ENCODE measurements at places on chromosomes 7 and 10.
A peak's percentile ranks its signal among the peaks of the same experiment; 100 is the strongest.

- no peak for DNase-seq
Measured at GRCh38 chr7:81190997-81191768, 272.3 kb upstream of the SEMA3C start.

GRCh38 chr7:156493942-156494341 lies 146.6 kb upstream of the RNF32 start:
- no peak for DNase-seq

DNA sequence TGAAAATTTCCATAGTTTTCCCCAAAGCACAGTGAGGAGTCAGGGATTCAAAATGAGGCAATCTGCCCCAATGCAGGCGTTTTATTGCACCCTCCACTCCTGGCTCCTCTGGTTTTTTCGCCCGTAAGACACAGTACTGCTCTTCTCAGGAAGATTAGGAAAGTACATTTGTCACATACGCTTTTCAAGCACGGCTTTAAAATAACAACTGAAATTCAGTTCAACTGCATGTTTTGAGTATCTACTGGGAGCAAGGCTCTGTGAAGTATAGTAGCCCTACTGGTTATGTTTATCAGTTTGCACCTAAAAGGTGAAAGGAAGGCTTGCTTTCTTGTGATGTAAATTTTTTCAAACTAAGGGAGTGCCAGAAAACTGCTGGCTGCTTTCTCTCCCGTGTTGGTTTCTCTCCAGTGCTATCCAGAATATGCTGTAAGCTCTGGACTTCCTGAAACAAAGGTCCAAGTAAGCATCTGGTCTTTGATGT lies 1.9 kb upstream of the SGMS1 start:
- peak; percentile 45 for DNase-seq

- DNase-seq: no peak
Measured at GRCh38 chr10:61994405-61995219, 93.1 kb downstream of the ARID5B start.

DNA sequence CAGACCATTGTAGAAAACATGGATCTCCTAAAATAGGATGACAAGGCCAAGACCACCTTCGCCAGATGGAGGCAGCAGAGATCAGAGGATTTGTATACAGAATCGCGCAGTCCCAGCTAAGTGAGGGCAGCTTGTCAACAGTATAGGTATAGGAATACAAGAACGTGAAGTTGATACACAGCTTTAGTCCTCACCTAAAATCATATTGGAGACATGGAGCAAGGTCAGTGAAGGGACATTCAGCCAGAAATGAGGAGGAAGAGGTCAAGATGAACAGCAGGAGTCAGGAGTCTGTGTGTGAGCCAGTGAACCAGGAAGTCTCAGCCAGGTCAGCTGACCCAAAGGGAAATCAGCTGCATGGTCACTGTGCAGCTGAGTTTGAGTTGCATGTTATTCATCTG lies 263.4 kb upstream of the PRKCQ start:
- DNase-seq: peak; percentile 28

- DNase-seq: no peak
Measured at GRCh38 chr10:60461688-60462087, 72.0 kb upstream of the ANK3 start.

- DNase-seq: no peak
Measured at GRCh38 chr7:27128034-27128433, 2.5 kb downstream of the HOXA4 start.

- DNase-seq: no peak
Measured at GRCh38 chr7:150755473-150756099, 18.4 kb downstream of the GIMAP5 start.

- DNase-seq: peak; percentile 87
Measured at GRCh38 chr10:103712898-103713498, 142.4 kb downstream of the SH3PXD2A start.

DNA sequence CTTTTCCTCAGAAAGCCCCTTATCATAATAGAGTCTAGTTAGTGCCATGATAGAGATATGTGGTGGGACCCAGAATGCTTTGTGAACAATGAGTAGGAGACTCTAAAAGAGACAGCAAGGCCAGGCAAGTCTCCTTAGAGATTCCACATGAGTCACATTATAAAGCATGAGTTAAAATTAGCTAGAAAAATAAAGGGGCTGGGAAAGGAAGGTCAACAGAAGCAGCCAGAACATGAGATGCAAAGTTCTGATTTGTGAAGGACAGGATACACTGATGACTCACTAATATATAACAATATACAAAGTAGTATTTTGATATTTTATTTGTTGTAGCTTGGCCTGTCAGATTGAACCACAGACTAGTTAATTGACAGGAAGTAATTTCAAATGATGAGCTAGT lies 25.3 kb upstream of the SNX13 start:
- DNase-seq: no peak

GRCh38 chr7:155833651-155834050 lies 21.4 kb upstream of the SHH start:
- DNase-seq: no peak

DNA sequence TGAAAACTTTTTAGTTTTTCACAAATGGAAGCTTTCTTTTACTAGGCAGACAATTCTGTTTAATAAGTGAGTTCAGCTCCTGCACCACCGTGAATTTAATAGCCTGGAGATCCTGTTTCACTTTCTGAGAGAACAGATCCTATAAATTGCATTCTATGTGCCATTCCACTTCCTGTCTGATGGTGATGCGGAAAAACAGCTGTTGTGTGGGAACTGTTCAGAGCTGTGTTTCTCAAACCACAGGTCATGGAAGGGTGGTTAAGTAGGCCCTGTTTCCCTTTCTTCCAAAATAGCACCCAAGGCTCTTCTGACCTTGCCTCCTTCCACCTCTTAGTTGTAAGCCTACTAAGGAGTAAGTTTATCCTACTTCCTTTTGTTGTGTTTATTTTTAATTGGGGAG lies 97.2 kb upstream of the DKK1 start:
- DNase-seq: peak; percentile 61

DNA sequence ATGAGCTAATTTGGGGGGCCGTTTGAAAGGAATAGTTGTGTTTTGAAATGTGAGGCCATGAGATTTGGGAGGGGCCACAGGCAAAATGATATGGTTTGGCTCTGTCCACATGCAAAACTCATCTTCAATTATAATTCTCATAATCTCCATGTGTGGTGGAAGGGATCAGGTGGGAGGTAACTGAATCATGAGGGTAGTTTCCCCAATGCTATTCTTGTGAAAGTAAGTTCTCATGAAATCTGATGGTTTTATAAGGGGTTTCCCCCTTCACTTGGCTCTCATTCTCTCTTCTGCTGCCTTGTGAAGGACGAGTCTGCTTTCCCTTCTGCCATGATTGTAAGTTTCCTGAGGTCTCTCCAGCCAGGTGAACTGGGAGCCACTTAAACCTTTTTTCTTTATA lies 490.8 kb upstream of the GRM3 start:
- no peak for DNase-seq

DNA sequence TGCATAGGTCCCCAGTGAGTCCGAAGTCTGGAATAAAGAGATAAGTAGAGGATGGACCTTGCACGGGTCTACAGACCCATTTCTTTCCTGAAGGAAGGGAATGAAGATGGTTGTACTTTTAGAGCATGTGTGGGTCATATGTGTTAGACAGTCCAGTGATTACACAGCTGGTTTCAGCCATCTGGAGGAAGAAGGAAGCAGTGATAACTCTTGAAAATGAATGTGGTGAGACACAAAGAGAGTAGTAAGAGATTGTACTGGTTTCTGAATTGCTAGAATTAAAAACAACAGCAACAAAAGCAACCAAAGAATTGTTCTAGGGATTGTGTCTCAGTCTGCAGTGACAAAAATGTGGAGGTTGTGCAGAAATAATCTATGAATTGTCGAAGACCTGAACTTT lies 258.9 kb downstream of the SUGCT start:
- DNase-seq: peak; percentile 57

DNA sequence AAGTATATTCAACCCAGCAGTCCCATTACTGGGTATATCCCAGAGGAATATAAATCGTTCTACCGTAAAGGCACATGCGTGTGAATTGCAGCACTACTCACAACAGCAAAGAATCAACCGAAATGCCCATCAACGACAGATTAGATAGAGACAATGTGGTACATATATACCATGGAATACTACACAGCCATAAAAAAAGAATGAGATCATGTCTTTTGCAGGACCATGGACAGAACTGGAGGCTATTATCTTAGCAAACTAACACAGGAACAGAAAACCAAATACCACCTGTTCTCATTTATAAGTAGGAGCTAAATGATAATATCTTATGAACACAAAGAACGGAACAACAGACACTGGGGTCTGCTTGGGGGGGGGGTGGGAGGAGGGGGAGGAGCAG lies 44.3 kb upstream of the KLHL7 start:
- DNase-seq: no peak

DNA sequence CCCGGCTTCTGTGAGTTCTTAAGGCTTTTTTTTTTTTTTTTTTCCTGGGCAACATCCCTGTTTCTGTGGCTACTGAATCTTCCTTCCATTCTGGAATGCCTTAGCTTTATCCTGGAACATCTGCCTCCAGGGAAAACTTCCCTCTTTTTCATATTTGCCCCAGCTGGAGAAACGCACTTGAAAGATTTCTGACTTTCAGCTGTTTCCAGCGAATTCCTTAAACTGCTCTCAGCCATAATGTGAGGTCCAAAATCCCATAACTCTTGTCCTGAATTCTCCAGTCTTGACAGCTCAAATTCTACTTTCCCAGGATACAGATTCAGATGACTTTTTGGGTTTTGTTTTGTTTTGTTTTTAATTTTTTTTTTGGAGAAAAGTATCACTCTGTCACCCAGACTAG lies 263.6 kb upstream of the AUTS2 start:
- no peak for DNase-seq

DNA sequence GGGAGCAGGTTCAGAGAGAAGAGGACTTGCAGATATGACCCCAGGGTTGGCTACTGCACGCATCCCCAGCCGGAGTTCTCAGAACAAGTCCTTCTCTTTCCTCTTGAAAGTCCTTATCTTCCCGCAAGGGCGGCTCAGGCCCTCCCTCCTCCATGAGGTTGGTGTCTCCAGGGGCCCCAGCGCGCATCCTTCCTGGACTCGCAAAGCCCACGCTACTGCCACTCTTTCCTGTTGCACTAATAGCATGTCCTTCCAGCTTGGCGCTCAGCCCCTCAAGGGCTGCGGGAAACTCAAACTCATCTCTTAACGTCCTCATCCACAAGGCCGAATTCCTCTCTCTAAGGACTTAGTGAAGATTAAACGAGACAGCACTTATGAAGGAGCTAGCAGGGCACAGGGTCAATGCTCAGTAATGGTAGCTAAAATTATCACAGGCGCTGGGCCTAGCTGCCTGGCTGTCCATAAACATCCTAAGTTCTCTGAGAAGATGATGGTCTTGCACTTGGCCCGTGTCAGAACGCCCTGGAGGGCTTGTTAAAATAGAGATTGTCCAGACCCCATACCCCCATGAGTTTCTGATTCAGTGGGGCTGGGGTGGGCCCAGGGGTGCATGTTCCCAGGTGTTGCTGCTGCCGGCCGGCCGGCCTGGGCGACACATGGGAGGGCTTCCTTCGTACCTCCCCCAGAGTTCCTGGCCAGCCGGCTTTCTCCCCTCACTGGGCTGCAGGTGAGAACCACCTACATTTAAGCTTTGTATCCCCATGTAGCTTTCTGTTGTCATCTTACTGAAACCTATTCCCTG lies 261.4 kb downstream of the COBL start:
- no peak for DNase-seq

GRCh38 chr7:28466341-28466740 lies 54.0 kb downstream of the CREB5 start:
- no peak for DNase-seq

DNA sequence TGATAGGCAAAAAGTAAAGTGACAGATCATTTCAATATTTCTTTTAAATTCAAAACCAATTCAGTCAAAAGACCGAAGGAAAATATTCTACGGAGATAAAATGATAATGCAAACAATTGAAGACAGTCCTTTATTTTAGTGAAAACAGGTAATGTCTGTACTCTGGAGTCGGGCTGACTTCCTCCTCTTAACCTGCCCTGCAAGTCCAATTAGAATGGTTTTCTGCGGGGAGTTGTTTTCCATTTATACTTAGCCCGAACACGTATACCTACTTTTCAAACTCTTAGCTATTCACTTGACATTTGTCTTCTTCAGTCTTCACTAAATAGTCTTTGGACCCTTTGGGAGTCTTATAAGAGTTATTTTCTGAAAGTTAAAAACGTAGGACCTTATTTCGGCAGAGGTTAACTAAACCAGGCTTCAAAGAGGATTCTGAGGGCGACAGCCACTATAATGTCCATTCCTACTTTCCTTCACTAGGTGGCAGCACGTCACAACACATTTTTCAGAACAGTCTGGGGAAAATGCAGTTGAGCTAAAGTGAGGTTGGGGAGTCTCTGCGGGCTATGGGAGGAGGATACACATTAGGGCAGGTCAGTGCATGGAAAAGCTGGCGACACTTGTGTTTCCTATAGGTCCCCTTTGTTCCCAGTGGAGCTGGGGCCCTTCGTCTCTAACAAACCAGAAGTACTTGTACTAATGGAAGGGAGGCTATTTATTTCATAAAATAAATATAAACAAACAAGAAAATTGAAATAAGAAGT lies 472.0 kb downstream of the KCNMA1 start:
- peak; percentile 66 for DNase-seq

DNA sequence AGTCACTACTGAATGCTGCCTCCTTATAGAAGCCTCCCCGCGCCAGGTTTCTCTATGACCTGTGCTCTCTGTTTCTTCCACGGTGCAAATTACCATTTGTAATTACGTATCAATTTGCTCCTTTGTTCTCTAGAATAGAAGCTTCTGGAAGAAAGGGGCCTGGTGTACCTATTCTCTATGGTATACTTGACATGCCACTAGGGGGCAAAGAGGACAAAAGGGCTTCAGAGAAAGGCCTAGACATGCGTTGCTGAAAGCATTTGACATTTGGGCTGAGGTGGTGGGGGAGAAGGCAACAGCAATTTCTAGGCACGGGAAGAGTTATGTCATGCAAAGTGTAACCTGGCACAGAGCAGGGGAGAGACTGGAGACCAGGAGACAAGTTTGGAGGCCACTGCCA lies 148.7 kb downstream of the WDR11 start:
- DNase-seq: peak; percentile 12

DNA sequence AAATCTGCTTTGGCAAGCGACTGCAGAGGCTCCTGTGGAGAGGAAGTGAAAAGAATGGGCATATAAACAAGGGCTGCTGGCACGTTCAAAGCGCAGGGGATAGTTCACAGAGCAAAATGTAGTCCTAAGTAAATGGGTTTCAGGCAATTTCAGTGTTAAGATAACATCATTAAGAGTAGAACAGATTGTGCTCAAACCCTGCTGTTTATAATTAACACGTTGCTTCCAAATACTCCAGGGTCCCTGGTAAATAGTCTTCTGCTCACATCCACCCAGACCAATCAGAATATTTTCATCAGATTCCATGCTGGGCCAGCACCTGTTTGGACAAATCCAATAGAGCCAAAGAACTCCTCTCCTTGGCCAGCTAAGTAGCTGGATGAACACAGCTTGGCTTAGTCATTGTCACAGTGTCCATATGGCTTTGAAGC lies 81.4 kb downstream of the ORC5 start:
- no peak for DNase-seq

- DNase-seq: no peak
Measured at GRCh38 chr7:71613313-71613712, 481.4 kb downstream of the GALNT17 start.

GRCh38 chr10:48791267-48791928 lies 106.7 kb downstream of the WDFY4 start:
- no peak for DNase-seq
